ENCODE measurements at places on chromosomes 7 and 10.

DNA sequence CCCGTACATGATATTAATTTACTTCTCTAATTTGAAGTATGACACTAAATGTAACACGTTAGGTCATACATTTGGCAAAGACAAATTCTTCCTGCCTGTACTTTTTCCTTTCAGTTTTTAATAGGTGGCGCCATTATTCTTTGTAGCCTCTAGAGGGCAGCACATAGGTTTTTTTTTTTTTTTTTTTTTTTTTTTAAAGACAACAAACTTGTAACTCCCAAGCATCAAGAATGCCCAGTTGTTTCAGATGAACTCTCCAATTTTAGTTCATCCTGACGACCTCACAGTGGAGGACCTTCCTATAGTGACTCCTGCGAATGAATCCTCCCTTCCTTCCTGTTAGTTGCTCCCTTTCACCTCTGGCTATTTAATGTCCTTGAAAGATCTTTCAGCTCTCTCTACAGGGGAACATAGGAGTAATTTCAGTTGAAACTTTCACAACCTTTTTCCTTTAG, 139.3 kb upstream of the HDAC9 start:
- DNase-seq = no peak

DNA sequence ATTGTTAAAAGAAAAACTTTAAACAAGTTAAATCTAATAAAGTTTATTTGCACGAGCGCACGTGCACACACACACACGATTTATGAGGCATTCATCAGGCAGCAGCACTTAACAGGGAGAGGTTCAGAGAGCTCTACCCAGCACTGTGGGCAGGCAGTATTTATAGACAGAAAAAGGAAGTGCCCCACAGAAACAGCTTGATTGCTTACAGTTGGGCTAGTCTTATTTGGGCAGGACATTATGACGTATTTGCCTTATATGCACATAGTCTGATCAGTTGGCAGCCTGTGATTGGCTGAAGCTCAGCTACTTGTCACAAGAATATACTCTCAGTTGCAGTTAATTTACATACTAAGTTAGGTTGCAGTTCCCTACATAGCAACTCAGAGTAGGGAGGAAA, 1.2 kb upstream of the SDHAF3 start:
- no peak for DNase-seq

DNA sequence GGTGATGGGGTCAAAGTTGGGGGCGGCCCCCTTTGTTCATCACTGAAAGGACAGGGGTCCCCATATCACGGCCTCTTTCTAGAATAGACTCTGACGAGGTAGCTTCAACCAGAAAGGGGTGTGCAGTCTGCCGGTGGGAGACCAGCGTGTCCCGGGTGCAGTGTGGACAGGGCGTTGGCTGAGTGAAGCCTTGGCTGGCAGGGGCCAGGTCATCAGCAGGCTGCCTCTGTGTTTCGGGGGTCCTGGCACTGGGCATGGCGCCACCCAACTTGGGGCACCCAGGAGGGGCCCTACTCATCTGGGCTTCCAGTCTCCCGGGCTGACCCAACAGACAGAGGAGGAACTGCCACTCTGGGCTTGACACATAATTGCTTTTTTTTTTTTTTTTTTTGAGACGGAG, 3.5 kb upstream of the AMZ1 start:
- DNase-seq = no peak

DNA sequence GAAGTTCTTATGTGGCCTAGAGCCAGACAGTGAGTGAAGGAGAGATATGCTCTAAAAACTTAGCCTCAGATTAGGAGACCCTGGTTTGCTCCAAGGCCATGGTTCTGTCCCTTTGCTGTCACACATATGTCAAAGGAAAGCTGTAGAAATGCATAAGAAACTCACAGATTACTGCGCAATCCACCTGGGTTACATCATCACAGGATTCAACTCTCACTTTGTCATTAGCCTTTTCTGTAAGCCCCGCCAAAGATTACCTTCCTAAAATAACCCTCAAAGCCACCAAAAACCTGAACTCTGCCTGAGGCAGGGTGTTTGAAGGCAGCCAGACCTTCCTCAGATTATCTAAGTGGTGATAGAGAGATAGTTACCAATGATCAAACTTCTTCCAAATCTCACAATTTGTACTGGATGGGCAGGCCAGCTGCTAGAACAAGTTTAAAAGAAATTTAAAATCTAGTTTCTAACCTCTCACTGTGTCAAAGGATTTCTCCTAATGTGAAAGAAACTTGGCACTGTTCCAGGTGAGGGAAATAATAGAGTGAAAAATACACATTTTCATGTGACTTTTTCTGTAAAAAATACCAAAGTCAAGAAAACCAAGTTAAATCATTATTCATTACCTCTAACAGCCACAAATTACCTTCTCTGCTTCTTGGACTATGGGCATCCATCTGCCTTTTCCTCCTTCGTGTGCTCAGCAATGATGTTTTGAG, 567.2 kb downstream of the SUGCT start:
- DNase-seq = no peak

- no peak for DNase-seq
These were observed 134.2 kb downstream of the PTN start for GRCh38 chr7:137209151-137209817.

DNA sequence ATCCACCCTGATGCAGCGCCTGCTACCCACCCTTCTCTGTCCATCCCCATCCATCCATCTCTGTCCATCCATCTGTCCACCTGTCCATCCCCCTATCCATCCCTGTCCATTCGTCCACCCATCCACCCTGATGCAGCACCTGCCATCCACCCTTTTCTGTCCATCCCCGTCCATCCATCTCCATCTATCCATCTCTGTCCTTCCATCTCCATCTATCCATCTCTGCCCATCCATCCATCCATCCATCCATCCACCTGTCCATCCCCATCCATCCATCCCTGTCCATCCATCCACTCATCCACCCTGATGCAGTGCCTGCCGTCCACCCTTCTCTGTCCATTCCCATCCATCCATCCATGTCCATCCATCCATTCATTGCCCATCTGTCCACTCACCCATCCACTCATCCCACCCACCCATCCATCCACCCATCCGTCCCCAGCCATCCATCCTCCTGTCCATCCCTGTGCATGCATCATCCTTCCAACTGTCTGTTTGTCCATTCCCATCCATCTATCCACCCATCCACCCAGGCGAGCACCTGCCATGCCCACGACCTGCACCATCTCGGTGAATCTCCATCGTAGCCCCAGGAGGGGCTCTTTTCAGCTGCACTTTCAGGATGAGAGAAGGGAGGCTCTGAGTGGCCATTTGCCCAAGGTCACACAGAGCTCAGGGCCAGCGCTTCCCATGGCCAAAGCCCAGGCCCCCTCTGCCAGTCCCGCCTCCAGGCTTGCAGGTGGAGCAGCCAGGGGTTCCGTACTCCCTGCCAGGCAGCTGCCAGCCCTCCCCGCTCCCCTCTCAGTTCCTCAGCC, 137.4 kb downstream of the LHPP start:
- DNase-seq = no peak

DNA sequence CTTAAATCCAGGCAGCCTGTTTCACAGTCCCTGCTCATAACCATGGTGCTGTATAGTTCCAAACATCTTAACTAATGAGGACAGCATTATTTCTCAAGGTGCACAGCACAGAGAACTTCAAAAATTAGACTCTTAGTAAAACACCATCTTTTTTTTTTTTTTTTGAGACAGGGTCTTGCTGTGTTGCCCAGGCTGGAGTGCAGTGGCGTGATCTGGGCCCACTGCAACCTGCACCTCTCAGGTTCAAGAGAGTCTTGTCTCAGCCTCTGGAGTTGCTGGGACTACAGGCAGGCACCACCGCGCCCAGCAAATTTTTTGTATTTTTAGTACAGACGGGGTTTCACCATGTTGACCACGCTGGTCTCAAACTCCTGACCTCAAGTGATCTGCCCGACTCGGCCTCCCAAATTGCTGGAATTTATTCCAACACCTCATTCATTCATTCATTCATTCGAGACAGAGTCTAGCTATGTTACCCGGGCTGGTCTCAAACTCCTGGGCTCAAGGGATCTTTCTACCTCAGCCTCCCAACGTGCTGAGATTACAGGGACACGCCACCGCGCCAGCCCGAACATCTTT, 507 bp upstream of the TMEM254 start:
- DNase-seq = no peak

DNA sequence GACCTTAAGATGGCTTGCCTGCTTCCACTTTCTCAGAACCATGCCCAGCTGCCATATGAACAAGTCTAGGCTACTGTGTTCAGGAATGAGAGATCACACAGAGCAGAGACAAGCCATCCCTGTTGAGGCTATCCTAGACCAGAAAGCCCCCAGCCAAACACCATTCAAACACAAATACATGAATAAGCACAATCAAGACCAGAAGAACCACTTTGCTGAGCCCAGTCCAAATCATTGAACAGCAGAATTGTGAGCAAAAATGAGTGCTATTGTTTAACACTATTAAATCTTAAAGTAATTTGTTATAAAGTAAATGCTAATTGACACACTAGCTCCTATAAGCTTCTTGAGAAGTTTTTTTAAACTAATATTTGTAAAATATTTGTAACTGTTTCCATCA, 79.0 kb upstream of the LYZL1 start:
- DNase-seq = no peak

DNA sequence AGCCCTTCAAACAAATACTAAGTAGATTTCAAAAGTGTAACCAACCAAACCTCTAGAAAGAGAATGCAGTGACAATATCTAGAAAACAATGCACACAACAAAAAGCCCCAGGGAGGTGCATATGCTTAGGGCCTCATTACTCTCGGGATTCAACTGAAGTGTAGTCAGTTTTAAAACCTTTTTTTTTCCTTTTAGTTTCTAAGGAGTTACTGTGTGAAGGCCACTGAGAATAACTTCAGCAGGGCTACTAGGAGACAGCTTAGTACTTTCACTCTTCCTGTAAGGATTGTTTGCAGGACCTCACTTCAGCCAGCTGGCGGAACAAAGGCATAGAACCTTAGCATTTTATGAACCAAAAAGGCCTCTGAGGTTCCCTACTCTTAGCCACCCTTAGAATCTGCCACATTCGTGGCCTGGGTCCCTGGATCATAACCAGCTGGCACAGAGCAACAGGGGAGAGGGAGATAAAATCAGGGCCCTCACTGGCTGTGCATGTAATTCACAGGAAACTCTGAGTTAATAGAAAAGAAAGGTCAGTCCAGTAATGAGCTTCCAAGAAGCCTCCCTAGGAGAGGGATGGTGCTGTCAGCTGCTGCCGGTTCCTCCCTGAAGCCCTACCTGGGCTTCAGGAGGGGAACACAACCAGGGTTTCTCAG, 3.6 kb downstream of the VOPP1 start:
- no peak for DNase-seq

DNA sequence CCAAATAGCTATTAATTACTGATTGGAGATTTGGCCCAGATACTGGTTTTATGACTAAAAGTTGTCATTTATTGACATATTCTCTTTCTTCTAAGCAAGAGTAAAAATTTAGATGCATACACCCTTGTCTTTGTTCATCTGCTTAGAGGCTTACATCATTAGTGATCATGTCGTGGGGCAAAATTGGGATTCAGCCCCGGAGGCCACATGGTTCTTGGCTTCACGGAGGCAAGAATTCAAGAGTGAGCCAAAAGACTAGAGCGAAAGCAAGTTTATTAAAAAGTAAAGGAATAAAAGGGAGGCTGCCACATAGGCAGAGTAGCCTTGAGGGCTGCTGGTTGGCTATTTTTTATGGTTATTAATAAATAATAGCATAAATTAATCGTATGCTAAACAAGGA, 41.1 kb downstream of the MINPP1 start:
- DNase-seq = no peak

GRCh38 chr10:122864194-122864592, 15.2 kb downstream of the FAM24B start:
- no peak for DNase-seq

GRCh38 chr7:71278257-71278656, 146.3 kb downstream of the GALNT17 start:
- DNase-seq = no peak

- no peak for DNase-seq
These were observed 223.7 kb upstream of the PRSS58 start for GRCh38 chr7:142481548-142481947.

DNA sequence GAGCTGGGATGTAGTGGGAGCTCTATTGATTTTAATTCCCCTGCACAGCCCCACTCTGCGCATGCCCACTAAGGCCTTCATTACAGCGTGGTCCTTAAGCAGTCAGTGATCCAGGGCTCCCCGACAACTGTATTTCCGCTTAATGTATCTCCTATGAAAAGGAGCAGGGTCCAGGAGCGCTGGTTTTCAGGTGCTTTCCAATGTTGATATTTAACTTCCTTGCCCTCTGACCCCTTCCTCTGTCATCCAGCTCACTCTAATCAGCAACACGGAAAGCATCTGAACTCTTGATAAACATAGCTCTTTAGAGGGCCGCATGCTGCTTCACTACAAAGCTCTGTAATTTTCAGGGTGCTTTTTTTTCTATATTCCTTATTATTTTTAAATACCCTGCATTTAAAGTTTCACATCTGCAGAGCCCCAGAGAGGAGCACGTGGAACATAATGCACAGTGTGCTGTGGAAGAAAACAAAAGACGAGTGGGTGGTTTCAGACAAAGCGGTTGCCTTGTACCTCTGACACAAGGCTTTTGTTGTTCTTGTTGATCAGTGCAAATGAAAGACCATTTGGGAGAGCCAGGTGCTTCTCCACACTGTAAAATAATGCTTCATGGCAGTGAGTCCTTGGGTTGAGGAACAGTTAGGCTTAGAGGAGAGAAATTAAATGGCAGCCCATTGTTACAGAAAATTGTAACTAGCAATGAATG, 465.9 kb upstream of the CELF2 start:
- no peak for DNase-seq

DNA sequence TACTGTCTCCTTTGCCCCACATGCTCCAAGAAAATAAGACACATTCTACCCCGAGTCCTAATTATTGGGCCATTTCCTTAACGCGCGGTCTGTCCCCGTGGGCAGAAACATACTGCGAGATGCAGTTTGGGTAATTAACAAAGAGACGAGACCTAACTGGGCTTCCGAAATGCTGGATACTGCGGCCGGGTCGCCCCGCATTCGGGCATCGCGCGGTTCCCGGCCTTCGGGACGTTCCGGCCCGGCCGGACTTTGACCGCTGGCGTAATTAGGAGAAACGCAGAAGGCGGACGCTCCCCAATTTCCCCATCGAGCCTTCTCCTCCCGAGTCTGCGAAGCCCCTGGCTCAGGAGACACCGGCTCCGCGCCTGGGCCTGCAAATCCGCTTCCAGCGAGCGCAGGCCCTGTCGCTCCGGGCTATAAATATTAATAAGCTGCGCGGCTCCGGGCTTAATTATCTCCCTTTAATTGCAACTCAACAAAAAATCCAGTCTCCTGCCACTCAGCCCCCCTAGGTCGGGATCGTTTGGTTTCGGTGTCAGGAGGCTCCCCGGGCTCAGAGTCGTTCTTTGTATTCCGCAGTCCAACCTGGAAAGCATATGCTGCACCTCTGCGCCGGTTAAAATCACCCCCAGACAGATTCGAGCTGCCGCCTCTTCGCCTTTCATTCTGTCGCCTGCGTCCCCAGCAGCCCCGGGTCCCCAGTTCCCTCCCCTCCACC, 131.5 kb downstream of the SPAG6 start:
- DNase-seq = no peak

DNA sequence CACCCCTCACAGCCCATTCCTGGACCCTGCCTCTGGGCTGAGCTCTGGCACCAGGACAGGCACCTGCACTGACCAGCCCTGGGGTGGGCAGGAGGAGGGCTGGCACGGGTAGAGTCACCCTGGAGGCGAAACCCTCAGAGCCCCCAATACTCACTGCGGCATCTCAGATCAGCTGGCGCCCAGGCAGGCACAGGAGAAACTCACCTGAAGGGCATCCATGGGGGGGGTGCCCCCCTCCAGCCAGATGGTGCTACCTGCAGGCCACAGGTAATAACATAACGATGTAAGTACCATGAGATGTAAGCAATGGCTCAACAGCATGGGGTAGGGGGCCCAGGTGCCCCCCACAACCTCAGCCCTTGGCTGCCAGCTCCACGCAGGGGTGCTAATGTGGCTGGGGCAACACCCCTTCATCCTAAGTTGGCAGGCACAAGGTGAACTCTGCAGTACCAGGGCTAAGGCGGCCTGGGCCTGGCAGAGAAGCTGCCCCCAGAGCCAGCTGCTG, 12.1 kb upstream of the PYROXD2 start:
- DNase-seq = no peak
